ENCODE measurements at places on chromosomes 11 and 22. TPM values are rescaled to one million over a fixed set of nuclear protein-coding genes. Genes with fewer than 3 reads are reported as not detected.

The MS4A4A gene
- not detected for total RNA-seq

- no peak for DNase-seq
- H3K27ac ChIP-seq: no peak overlapping the region
- no peak overlapping the region for H3K4me3 ChIP-seq
- peaks cover 6% of the 10 kb centered on the region for H3K4me1 ChIP-seq
- H3K27me3 ChIP-seq: peaks cover 50% of the 10 kb centered on the region
These were observed 10.4 kb downstream of the CHRDL2 start for GRCh38 chr11:74720596-74721478.

GRCh38 chr11:125701858-125702621 lies 21.4 kb upstream of the ACRV1 start:
- H3K27ac ChIP-seq: no peak overlapping the region
- no peak for DNase-seq
- H3K4me1 ChIP-seq: no peaks in the 10 kb centered on the region
- H3K36me3 ChIP-seq: no peaks in the 10 kb centered on the region
- H3K27me3 ChIP-seq: peaks cover 17% of the 10 kb centered on the region

DNA sequence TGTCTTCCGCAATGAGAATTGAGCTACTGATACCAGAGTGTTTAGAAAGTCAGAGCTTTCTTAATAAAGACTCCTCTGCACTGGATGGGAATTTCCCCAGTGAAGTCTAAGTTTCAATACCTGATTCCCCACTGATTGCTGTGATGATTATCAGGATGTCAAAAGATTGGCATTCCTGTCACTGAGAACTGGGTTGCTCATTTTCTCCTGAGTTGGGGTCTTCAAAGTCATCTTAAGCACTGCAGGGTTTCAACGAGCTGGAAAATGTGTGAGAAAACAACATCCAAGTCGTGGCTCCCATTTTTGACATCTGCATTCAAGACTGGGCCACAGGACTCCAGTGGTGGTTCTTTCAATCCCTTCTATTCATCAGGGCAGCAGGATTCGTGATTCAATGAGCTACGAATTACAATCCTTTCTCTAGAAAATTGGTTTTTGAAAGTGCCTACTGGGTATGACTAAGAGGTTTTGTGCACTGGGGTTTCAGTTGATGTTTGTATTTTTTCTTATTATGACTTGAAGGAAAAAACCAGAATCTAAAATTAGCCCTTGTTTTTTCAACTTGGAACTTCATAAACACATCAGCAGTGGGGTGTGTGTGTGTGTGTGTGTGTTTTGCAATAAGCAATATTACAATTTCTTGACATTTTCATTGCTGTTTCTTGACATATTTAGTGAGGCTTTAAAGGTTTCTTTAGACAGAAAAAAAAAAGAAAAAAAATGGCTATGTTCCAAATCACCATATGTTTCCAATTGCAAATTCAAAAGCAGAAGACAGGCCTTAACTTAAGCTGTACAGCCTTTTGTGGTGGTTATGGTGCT lies 233.0 kb downstream of the FAM76B start:
- H3K27me3 ChIP-seq: no peaks in the 10 kb centered on the region
- H3K36me3 ChIP-seq: no peaks in the 10 kb centered on the region
- DNase-seq: no peak
- H3K4me3 ChIP-seq: no peak overlapping the region
- peaks cover 35% of the 10 kb centered on the region for H3K4me1 ChIP-seq

DNA sequence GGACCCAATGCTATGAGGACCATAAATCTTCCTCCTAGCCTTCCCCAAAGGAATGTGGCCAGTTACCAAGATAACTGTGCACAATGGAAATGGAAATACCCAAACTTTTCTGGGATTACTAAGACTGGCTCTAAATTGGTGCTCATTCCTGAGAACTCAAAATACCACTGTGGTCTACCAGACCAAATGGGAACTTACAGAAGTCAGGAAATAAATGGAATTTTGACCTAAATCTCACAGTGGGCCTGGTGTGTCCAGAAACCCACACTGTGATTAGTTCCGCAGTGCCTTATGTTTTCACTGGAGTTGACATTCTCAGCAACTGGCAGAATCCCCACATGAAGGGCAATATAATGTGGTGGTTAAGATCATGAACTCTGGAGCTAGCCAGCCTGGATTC lies 99.4 kb upstream of the ZC3H12C start:
- no peak overlapping the region for H3K4me3 ChIP-seq
- H3K27ac ChIP-seq: no peak overlapping the region
- H3K36me3 ChIP-seq: no peaks in the 10 kb centered on the region

DNA sequence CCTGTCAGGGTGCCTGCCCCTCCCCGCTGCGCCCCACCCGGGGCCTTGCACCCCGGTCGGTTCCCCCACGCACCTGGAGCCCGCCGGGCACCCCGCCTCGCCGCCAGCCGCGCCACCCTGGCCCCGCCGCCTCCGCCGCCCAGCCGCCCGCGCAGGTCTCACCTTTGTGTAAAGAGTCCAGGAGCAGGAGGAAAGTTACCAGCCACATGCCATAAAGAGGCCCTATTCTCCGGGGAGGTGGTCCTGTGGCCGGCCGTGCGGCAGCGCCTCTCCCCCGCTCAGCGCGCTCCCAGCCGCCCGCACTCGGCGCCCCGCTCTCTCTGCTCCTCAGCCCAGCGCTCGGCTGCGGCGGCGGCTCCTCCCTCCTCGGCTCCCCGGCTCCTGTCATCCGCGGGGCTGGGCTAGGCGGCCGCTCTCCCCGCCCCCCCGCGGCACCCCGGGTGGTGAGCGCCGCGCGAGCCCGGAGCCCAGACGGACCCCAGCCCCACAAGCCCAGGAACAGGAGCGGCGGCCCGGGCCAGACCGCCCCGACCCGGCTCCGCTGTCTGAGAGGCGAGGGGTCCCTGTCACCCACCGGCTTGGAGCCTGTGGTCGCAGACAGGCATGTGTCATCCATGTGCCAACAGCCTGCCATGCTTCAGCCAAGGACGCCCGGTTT lies at the start of gene DSCAML1:
Gene DSCAML1 (minus strand): TSS at position 345 of the 658 bp plus-strand sequence. CDS start 137 bp downstream, at position 208.
- H3K4me3 ChIP-seq: no peak within 1 kb of the TSS
- H3K27me3 ChIP-seq: peaks cover 73% of the 10 kb centered on the region
- H3K36me3 ChIP-seq: peaks cover 3% of the 10 kb centered on the region
- no peak within 1 kb of the TSS for H3K27ac ChIP-seq
- no peak for DNase-seq

DNA sequence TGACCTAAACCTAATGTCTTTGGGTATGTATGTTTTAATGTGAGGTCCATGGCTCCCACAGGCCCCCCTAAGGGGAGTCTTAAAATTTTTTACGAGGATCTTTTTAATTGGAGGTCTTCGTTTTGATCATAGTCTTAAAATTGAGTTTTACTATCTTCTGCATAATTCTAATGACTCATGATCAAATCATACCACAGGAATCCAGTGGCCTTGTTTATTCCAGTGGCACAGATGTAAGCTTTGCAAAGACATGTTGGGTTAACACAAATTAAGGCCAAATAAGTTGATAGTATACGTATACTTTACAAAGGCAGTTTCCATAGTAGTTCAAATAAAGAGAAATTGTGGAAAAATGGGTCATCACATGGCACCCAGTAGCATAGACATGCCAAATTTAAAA lies 33.9 kb upstream of the FJX1 start:
- no peak for DNase-seq
- no peaks in the 10 kb centered on the region for H3K36me3 ChIP-seq
- no peak overlapping the region for H3K4me3 ChIP-seq

GRCh38 chr11:4916581-4916980 lies 2.6 kb downstream of the OR51G2 start:
- H3K27ac ChIP-seq: no peak overlapping the region
- no peak for DNase-seq
- no peak overlapping the region for H3K4me3 ChIP-seq
- no peaks in the 10 kb centered on the region for H3K27me3 ChIP-seq
- no peaks in the 10 kb centered on the region for H3K4me1 ChIP-seq

Measured in osteocyte (in vitro differentiated cells).